Natural killer cell treated with Interleukin-12 subunit alpha and Interleukin-12 subunit beta and Interleukin-15 and Interleukin-18, amount 100 ng/mL, for 72 hours (primary cell): ENCODE measurements at places on chromosomes 11 and 22. TPM values are rescaled to one million over a fixed set of nuclear protein-coding genes. Genes with fewer than 3 reads are reported as not detected.

GRCh38 chr22:28992565-28993356 is 68.9 kb downstream of the C22orf31 start:
- H3K36me3 ChIP-seq, result no peaks in the 10 kb centered on the region
- H3K27ac ChIP-seq, result no peak overlapping the region
- no peak for DNase-seq
- H3K27me3 ChIP-seq, result peaks cover 11% of the 10 kb centered on the region
- H3K4me1 ChIP-seq, result no peaks in the 10 kb centered on the region

- H3K4me1 ChIP-seq, result peaks cover 4% of the 10 kb centered on the region
- no peaks in the 10 kb centered on the region for H3K27me3 ChIP-seq
- peak overlapping the region; percentile 14 for H3K27ac ChIP-seq
- peaks cover 28% of the 10 kb centered on the region for H3K36me3 ChIP-seq
- no peak for DNase-seq
- H3K4me3 ChIP-seq, result no peak overlapping the region
These were observed 34.5 kb upstream of the RAPSN start for GRCh38 chr11:47483457-47483856.

DNA sequence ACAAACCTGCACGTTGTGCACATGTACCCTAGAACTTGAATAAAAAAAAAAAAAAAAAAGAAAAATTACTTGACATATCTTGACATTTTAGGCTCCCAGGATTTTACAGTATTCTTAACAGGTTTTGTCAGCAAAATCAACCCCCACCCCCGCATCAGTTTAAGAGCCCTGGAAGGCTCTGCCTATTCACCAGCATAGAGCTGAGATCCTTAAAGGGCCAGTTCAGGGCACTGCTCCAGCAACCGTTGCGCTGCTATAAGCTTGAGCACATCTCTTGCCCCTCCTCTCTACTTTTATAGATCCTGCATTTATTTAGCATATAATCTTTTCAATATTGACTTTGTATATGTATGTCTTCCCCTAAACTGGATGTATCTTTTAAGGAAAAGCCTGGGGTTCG is 697 bp upstream of the PAFAH1B2 start:
- H3K4me1 ChIP-seq, result peaks cover 27% of the 10 kb centered on the region
- no peak for DNase-seq
- peak overlapping the region; percentile 93 for H3K27ac ChIP-seq
- peak overlapping the region; percentile 89 for H3K4me3 ChIP-seq

The KCNQ1OT1 gene
- 0.52 TPM for total RNA-seq

The FTH1 gene
- 5,097 TPM for total RNA-seq

DNA sequence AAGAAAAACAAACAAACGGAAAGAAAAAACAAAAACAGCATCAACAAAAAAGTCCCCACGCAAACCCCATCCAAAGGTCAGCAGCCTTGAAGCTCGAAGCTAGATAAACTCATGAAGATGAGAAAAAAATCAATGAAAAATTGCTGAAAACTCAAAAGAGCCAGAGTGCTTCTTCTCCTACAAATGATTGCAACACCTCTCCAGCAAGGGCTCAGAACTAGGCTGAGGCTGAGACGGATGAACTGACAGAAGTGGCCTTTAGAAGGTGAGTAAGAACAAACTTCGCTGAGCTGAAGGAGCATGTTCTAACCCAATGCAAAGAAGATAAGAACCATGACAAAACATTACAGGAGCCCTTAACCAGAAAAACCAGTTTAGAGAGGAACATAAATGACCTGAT is 18.4 kb upstream of the FTH1 start:
- H3K4me3 ChIP-seq, result no peak overlapping the region
- H3K36me3 ChIP-seq, result peaks cover 24% of the 10 kb centered on the region
- peaks cover 28% of the 10 kb centered on the region for H3K4me1 ChIP-seq
- DNase-seq, result no peak
- H3K27me3 ChIP-seq, result peaks cover 23% of the 10 kb centered on the region
- H3K27ac ChIP-seq, result no peak overlapping the region

GRCh38 chr11:9386901-9387300 is 2.4 kb downstream of the IPO7 start:
- peaks cover 20% of the 10 kb centered on the region for H3K4me1 ChIP-seq
- H3K4me3 ChIP-seq, result peak overlapping the region; percentile 90
- H3K27me3 ChIP-seq, result no peaks in the 10 kb centered on the region
- H3K27ac ChIP-seq, result peak overlapping the region; percentile 14
- H3K36me3 ChIP-seq, result peaks cover 7% of the 10 kb centered on the region
- no peak for DNase-seq

The MARK2 gene
- total RNA-seq, result 54.9 TPM

DNA sequence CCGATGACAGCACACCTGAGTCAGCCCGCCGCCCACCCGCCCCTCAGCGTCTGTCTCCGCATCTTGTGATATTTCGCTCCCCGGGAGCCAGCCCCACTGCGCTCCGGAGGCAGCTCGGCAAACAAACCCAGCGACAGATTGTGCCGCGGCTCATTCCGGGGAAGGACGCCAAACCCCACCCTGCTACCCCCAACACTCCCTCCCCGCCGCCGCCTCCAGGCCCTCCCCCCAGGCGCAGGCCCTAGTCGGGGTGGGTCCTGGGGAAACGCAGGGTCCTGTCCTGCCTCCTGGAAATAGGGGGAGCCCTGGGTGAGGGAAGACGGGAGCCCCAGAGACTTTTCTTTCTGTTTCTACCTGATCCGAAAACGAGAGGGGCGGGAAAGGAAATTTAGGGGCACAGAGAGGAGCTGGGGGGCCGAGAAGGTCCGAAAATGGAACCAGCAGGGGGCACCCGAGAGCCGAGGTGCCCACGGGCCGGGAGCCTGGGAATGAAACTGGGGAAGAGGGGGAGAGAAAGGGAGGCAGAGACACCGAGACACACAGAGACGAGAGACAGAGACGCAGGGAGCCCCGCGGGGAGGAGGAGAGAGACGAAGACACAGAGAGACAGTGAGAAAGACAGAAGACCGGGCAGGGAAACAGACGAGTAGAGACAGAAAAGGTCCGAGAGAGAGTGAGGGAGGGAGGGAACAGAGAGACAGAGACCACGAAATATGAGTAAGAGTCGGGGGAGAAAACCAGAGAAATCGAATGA is 1.7 kb upstream of the RTN4RL2 start:
- H3K36me3 ChIP-seq, result no peaks in the 10 kb centered on the region
- peak overlapping the region; percentile 88 for H3K4me3 ChIP-seq
- H3K27ac ChIP-seq, result peak overlapping the region; percentile 36
- DNase-seq, result no peak
- peaks cover 37% of the 10 kb centered on the region for H3K4me1 ChIP-seq

DNA sequence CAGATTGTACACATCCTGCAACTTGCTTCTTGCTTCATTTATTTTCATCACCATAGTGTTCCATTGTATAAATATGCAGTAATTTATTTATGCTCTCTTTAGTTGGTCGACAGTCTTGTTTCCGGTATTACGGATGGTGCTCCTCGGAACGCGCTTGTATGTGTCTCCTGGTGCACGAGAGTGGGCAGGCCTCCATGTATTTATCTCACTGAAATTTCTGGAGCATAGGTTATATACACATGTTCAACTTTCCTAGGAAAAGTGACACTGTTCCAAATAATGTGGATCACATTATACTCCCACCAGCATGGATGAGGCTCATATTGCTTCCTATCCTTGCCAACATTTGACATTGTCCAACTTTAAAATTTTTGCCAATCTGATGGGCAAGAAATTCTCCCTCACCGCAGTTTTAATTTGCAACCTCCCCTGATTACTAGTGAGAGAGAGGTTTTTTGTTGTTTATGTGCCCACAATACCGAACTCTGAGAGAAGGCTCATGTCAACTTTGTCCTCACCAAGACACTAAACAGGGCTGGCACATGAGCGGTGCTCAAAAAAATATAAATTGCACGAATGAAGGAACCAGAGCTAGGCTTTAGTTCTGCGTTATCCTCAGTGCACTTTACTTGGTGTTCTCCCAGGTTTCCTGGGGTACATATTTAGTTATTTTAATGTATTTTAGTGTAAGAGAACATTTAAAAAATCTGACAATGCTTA is 3.8 kb downstream of the CSNK2A3 start:
- H3K4me3 ChIP-seq, result no peak overlapping the region
- peaks cover 6% of the 10 kb centered on the region for H3K27me3 ChIP-seq

- H3K27me3 ChIP-seq, result peaks cover 12% of the 10 kb centered on the region
- H3K4me3 ChIP-seq, result no peak overlapping the region
- H3K4me1 ChIP-seq, result no peaks in the 10 kb centered on the region
- DNase-seq, result no peak
These were observed 234.2 kb downstream of the BLID start for GRCh38 chr11:121881806-121882205.

The ARVCF gene
- 3.8 TPM for total RNA-seq

DNA sequence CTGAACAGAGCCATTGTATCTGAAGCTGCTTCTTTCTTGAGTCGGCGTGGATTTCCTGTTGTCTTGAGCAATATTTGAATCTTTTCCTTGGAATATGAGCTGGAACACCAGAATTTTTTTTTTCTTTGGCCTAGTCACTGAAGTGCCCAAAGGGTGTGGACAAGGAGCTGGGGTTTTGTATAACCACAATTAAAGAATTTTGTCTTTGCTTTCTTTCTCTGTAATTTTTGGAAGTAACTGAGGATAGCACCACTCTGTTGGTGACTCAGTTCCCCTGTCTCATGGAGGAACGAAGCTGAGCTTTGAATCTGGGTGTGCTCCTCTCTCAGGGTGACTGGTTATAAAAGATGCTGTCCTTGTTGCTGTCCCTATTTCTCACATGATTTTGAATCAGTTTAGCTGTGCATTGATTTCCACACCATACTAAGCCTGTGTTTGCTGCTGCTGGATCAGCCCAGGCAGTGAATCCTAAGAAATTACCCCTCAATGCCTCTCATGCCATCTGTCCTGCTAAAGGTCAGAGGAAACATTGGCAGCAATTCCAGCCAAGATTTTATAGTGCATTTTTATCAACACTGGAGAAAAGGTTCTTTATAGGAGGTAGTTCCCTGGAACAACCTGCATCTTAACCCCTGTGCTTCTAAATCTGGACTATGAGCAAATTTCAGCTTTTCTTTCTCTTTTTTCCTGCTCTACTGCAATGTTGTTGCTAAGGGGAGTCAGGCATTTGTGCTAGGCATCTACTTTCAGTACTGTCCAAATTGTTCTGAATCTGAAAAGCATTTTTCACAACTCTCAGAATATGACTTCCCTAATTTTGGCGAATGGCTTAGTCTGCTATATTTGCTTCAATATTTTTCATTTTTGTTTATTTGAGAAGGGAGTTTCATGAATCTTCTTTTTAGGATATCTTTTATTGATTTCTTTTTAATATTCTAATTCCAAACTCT is 540.8 kb downstream of the SOX6 start:
- no peak for DNase-seq
- peaks cover 10% of the 10 kb centered on the region for H3K27me3 ChIP-seq
- H3K27ac ChIP-seq, result no peak overlapping the region

The ASCL2 gene
- total RNA-seq, result 5.3 TPM

- no peak for DNase-seq
- no peaks in the 10 kb centered on the region for H3K27me3 ChIP-seq
- H3K4me1 ChIP-seq, result no peaks in the 10 kb centered on the region
- H3K36me3 ChIP-seq, result no peaks in the 10 kb centered on the region
These were observed 633.8 kb downstream of the DLG2 start for GRCh38 chr11:84993386-84993785.

The PRR14L gene
- 80.4 TPM for total RNA-seq

GRCh38 chr11:82776377-82776776 is 42.7 kb upstream of the FAM181B start:
- H3K27ac ChIP-seq, result no peak overlapping the region
- H3K27me3 ChIP-seq, result peaks cover 25% of the 10 kb centered on the region
- H3K4me1 ChIP-seq, result no peaks in the 10 kb centered on the region
- DNase-seq, result no peak

The POU2F3 gene
- total RNA-seq, result not detected

DNA sequence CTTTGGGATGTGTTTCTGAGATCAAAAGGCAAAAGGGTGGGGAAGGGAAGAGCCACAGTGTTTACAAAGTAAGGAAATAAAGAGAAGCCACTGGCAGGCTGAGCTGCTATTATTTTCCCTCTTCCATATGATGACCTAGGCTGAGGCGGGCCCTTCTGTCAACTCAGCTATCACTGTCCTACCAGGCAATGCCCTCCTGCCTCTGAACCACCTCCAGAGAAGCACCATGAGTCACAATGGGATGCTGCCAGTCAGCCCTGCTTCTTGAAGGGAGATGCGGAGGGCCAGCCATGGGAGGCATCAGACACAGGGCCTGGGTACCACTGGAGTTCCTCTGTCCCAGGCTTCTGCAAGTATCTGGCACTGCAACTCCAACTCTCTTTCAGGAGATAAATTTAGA is 107.9 kb upstream of the BID start:
- H3K27ac ChIP-seq, result no peak overlapping the region
- H3K4me3 ChIP-seq, result no peak overlapping the region
- H3K27me3 ChIP-seq, result no peaks in the 10 kb centered on the region

DNA sequence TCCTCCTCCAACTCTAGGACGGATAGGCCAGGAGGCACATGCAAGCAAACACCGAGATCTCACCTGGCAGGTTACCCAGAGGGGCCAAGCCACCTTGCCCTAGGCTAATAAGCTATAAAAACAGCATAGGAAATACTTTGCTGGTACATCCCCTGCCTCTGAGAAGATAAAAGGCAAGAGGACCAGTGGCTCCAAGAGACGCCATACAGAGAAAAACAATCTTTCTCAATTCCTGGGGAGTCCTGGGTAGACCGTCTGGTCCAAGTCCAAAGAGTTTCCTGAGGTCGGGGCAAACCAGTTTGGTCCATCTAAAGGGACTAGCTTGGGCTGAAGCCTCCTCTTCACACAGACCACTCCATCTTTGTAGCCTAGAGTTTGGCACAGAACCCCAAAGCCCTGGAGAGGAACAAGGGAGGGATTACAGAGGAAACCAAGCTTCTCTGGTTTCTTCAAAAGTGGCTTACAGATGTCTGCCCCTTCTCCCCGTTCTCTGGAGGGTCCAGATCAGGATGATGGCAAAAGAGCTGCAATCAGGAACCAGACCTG is 40.4 kb downstream of the NUMA1 start:
- no peaks in the 10 kb centered on the region for H3K36me3 ChIP-seq
- no peaks in the 10 kb centered on the region for H3K27me3 ChIP-seq
- no peak overlapping the region for H3K4me3 ChIP-seq
- H3K27ac ChIP-seq, result no peak overlapping the region
- DNase-seq, result no peak

The CSNK2A3 gene
- total RNA-seq, result not detected

The SSH3 gene
- total RNA-seq, result 19.2 TPM

DNA sequence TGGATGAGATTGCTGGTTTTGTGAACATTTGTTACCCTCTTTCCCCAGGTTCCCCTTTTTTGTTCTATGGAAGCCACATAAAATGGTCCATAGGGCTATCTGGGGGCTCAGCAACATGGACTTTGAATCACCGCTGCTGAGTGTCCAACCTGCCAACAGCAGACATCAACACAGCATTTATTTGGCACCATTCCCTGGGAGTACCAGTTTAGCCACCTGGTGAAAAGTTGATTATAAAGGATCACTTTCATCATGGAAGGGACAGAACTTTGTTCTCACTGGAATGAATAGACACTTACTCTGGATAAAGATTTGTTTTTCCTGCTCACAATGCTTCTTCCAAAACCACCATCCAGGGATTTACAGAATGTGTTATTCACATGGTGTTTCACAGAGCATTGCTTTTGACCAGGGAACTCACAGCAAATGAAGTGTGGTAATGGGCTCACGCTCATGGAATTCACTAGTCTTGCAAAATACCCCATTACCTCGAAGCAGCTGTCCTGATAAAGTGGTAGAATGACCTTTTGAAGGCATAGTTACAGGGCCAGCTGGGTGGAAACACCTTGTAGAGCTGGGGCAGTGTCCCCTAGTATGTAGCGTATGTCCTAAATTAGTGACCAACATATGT is 43.9 kb downstream of the ADM start:
- H3K27me3 ChIP-seq, result peaks cover 15% of the 10 kb centered on the region
- H3K4me1 ChIP-seq, result no peaks in the 10 kb centered on the region
- H3K36me3 ChIP-seq, result no peaks in the 10 kb centered on the region
- no peak overlapping the region for H3K27ac ChIP-seq

The DLAT gene
- total RNA-seq, result 40.9 TPM

The GSTP1 gene
- total RNA-seq, result 557 TPM
